ENCODE measurements at places on chromosomes 3 and 15. TPM values are rescaled to one million over a fixed set of nuclear protein-coding genes. Genes with fewer than 3 reads are reported as not detected.

DNA sequence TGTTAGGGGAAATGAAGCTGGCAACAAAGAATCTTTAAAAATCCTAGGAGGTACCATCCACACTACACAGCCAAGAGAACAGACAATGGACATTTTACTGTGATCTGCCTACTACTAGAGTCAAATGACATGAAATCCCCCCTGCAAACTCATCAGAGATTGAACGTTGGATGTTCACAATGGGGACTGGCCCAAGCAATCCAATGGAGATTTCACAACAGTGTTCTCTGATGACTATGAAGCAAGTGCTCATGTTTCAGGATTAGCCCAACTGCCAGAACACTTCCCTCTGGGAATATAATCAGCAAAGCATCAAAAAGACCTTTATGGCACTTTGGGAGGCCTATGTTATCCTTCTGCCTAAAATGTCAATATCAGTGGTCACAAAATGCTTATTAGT, 97.8 kb downstream of the IGSF11 start:
- no peak for DNase-seq

- DNase-seq = no peak
Measured at GRCh38 chr3:3023111-3023745, 86.9 kb downstream of the IL5RA start.

- DNase-seq = no peak
Measured at GRCh38 chr3:155805204-155805801, 775 bp downstream of the C3orf33 start.

- no peak for DNase-seq
Measured at GRCh38 chr15:42148808-42149492, 7.5 kb downstream of the PLA2G4F start.

GRCh38 chr15:80426316-80426715, 22.1 kb downstream of the ARNT2 start:
- DNase-seq = no peak

DNA sequence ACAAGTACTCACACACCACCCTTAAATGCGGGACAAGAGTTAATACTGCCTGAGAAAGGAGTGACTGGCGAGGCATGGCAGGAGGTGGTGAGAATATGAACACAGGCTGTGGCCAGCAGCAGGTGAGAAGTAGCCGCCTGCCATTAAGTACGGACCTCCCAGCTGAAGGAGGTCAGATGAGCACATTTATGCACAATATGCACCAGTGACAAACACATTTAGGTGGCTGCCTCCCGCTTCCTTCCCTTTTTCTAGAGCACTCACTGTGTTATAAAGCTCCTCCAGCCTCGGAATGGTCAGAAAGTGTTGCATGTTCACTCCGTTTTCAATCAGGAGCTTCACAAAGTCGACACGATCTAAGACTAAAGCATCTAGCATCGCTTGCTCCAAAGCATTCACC, 52.4 kb downstream of the TRPM1 start:
- DNase-seq = no peak

DNA sequence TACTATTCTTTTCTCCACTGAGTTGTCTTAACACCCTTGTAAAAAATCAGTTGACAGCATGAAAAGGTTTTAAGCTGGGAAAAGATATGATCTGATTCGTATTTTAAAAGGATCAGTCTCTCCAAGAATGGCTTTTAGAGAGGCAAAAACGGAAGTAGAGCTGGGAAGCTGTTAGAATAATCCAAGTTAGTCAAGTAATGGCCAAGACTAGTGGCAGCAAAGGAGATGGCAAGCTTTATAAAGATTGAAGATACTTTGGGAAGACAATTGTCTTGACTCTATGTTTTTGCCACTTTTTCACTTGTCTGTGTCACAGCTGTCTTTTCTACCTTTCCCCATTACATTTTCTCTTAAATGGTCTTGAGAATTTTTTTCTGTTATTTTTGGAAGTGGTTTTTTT, 243.5 kb upstream of the MANF start:
- no peak for DNase-seq

DNA sequence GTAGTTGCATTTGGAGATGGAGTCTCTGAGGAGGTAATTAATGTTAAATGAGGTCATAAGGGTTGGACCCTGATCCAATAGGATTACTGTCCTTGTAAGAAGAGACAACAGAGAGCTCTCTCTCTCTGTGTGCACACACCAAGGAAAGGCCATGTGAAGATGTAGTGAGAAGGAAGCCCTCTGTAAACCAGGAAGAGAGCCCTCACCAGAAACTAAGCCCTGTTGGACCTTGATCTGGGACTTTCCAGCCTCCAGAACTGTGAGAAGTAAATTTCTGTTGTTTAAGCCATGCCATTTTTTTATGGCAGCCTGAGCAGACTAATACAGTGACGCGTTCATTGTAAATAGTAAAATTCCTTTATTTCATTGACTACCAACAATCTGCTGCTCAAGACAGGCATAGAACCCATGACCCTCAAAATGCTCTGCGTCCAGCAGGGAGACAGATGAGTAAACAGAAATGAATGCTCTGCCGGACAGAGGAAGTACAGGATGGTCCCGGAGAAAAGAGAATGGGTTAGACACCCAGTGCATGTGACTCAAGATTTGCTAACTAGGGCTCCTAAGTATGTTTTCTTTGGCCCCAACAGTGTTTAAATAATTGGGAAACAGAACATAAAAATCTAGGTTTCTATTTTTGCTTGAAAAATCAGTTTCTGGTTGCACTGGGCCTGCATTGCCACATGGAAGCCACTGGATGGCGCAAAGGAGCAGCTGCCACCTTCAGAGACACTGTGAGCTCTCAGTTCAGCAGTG, 37.9 kb upstream of the TNFAIP8L3 start:
- DNase-seq = no peak

- DNase-seq = no peak
Measured at GRCh38 chr3:33644582-33644981, 73.5 kb downstream of the CLASP2 start.

GRCh38 chr3:175224051-175224450, 364.9 kb downstream of the NAALADL2 start:
- DNase-seq = no peak

DNA sequence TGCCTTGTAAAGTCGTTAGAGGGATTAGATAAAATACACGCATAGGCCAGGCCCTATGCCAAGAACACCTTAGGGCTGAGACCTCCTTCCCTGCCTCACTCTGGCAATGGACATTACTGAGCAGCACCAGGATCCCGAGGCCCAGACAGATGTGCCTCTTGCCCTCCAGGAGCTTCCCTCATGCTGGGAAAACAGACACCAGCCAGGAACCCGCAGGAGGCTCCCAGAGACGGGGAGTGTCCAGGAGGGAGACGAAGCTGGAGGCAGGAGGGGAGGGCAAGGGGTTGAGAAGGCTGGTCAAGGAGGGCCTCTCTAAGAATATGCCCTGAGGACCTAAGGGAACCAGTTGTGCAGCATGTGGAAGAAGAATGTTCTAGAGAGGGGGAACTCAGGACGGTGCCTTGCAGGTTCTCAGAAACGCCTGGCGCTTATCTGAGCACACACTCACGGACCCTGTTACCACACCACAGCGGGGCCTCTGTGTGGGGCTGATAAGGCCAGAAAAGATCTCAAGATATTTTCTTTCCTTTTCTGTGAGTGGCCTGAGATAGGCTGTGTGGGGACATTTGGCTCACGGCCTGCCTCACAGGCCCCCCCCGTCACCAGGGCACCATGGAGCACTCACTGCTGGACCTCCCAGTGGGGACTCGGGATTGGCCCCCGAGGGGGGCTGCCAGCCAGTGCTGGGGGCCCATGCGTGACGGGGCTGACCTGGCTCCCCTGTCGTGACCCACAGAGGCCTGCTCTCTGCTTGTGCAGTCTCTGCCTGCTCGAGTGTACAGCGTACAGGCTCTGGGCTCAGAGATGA, 22.0 kb upstream of the CYP11A1 start:
- DNase-seq = no peak

DNA sequence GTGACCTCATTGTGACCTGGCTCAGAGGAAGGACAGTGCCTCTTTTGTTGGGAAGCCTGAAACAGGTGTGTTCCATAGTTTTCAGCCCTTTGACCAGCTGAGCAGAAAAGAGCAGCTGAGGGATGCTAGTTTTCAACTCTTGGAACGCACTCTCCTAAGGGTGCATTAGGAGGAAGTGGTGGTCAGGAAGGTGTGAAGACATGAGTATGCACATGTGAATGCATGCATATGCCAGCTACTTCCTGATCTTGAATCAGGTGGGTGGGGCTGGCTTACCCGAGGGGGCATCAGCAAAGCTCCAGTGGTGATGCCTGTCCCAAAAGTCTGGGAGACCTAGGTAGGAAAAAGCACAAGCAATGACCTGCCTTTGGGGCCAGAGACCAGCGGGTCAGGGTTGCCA, 23.3 kb upstream of the CEMIP start:
- no peak for DNase-seq

- DNase-seq = no peak
Measured at GRCh38 chr3:165259541-165260193, 63.5 kb upstream of the SLITRK3 start.

COL6A5 gene
- total RNA-seq = 0.16 TPM

EPHA3 gene
- not detected for total RNA-seq

COPS2 gene
- 105 TPM for total RNA-seq

TFDP2 gene
- 19.7 TPM for total RNA-seq

LRRN1 gene
- not detected for total RNA-seq

IMPG2 gene
- 0.05 TPM for total RNA-seq

TRAT1 gene
- 99.4 TPM for total RNA-seq

TTC21A gene
- total RNA-seq = 1.0 TPM

Data from activated T-helper 1 cell treated with anti-CD3 and anti-CD28 coated beads, Interleukin-12 subunit alpha, Interleukin-12 subunit beta, Interleukin-2, Interleukin-4 antibody, amounts not matched to agents 30 ng/mL and 10 ng/mL and 1 ng/mL, durations not matched to agents 14 hours and 24 hours and 36 hours (primary cell).